Stimulated activated CD4-positive, alpha-beta T cell treated with anti-CD3 and anti-CD28 coated beads, Interleukin-1b, Interleukin-23, amount 100 ng/mL, for 1 hour (primary cell): ENCODE measurements at places on chromosomes 7 and 10.

GRCh38 chr10:76089556-76090180 is 658.2 kb downstream of the LRMDA start:
- DNase-seq: no peak

DNA sequence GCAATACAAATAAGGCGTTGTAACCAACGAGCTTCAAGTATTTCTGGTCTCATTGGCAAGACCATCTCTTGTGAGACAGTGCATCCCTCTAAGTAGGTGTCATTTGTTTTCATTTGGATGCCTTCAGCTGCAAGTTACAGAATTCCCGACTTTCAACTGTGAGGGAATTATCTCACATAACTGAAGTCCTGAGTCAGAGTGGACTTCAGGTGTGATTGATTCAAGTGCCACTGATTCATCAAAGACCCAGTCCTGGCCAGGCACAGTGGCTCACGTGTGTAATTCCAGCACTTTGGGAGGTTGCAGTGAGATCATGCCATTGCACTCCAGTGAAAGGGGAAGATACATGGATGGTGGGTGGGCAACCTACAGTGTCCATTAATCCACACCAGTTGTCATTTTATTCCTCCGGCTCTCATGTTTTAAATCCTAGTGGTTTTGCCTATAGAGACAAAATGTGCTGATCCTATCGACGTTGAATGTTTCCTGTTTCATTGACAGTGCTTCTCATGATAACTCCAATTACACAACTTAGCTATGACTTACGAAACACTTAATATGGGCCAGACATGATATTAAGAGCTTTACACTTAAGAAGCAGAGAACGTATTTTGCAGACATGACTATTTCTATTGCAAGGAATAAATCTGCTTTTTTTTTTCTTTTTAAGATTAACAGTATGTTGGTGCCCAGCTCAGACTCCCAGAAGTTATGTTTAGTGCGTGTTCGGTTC is 268.0 kb downstream of the FRMD4A start:
- DNase-seq: no peak

GRCh38 chr10:46540412-46541016 is 15.9 kb downstream of the GPRIN2 start:
- DNase-seq: no peak

DNA sequence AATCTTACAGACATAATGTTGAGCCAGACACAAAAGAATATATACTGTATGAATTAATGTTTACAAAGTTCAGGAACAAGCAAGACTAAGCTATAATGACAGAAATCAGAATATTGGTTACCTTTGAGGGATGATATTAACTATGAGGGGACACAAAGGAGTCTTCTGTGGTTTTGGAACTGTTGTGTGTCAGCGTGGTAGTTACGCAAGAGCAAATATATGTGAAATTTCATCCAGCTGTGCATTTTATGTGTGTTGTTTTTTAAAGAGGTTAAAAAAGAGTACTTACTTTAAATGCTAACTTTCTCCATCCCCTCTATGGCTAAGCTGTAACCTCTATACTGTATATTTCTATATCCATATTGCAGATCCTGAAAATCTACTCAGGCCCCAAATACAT is 14.9 kb downstream of the SLC25A28 start:
- DNase-seq: no peak

DNA sequence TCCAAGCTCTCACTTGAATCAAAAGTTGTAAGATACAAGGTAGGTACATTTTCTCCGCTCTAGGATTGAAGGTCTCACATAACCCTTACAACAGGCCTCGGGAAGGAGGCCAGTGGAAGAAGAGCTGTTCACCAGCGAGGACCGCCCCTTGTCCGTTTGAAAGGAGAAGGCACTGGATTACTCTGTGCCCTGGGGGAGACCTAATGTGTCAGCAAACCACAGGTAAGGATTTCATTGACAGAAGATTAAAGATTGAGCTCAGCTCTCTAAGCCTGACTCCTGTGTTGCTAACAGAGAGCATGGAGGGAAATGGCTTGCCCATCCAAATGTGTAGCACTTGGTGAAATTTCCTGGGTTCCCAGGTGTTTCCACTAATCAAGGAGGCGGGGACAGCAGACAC is 81.2 kb downstream of the SLC16A9 start:
- DNase-seq: no peak

DNA sequence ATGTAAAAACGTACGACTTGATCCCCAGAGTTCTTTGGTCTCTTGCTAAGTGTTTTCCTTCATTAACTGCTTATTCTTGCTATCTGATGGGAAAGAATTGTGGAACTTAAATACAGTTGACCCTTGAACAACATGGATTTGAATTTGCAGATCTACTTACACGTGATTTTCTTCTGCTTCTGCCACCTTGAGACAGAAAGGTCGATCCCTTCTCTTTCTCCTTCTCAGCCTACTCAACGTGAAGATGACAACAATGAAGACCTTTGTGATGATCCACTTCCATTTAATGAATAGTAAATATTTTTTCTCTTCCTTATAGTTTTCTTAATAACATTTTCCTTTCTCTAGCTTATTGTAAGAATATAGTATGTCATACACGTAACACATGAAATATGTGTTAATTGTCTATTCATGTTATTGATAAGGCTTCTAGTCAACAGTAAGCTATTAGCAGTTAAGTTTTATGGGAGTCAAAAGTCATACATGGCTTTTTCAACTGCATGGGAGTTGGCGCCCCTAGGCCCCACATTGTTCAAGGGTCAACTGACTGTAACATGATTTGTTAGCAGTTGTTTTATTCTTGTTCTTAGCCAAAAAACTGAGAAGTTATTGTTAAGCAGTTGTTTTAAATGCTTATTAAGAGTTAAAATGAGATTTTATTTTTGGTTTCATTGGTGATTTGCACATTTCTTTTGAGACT is 11.2 kb downstream of the MKLN1 start:
- DNase-seq: no peak

- no peak for DNase-seq
Observed at GRCh38 chr7:57328457-57328856, 121.5 kb upstream of the ZNF716 start.

DNA sequence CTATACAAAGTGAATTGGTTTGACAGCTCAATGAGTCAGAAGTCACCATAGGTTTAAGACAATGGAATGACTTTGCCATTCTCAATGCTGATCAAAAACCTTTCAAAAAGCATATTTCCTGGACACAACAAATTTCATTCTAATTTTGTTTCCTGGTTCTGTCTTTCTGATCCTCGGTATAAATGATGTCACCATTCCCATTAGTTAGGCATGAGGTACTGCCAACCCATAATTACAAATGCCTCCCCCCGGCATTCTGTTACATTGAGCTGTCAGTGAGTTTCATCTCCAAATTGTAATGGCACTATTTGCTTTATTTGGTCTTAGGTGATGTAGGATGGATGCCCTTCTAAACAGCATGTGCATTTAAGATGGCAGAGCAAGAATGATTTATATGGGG is 81.7 kb upstream of the NFE2L3 start:
- no peak for DNase-seq

DNA sequence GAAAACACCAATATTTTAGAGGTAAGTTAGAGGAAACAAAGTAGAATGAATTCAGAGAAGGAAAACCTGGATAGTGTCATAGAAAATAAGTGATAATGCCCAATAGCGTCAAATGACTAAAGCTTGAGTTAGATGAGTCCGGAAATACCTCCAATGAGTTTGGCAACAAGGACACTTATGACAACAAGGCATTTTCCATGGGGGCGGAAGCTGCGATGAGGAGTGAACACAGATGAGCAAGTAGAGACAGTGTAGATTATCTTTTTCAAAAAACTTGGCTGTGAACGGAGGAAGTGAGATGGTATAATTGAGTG is 383 bp upstream of the R3HCC1L start:
- no peak for DNase-seq

DNA sequence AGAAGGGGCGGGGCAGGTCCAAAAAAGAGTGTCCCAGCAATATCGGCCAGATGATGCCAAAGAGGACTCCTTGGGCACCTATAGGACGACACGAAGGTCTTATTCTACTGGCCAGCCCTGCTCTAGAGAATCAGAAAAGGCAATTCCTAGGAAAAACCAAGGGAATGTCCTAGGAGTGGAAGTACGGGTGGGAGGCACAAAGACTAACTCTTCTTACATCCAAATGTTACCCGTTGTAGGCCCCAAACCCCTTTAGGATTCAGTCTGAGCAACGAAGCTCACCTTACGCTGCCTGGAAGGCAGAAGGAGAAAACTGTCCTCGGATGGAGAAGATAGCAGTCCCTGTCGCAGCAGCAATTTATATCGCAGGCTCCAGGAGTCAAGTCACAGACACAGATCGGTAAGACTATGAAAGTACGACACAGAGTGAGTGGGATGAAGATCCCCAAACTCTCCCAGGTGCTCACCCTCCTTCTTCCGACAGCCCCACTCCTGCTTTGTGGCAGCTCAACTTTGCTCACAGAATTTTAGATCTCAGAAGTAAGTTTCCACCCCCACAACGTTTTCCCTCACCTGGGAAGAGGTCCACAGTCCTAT is 558 bp downstream of the TCTN3 start:
- DNase-seq: no peak

DNA sequence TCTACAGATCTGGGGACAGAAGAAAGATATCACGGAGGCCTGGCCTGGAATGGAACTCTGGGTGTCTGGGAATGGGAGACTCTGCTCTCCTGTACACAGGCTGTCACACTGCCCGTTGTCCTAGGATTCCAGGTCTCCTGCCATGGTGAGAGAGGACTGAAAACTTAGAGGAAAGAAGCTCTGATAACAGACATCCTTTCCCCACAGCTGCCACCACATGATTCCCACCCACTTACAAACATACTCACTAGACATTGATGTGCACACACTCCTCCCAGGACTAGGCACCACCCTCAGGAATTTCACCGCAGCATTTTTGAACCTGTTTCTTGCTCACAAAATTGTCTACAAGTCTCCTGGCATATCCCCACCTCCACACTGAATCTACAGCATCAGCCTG is 5.7 kb downstream of the ZNF92 start:
- no peak for DNase-seq

- no peak for DNase-seq
Observed at GRCh38 chr7:22116451-22117030, 170.8 kb upstream of the CDCA7L start.

DNA sequence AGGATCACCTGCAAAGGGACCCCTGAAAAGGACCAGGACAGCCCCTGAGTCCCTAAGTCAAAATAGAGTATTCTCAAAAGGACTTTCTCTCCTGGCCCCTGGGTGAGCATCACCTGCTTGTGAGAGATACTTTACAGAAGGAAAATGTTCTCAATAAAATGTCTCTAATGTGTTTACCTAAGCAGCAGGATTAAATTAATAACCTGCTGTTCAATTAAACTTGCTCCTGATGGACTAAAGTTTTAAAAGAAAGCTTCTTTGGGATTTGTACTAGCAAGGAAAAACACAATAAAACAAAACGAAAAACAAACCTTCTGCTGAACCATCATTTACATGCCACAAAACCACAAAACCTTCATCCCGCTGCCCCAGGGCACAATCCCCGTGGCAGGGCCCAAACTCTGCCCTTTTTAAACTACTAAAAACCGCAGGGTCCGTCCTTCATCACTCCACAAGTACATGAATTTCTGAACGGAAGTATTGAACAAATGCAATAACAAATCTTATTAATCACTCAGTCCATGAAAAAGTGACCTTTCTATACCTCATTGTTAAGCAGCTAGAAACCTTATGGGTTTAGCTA is 197.7 kb downstream of the TCERG1L start:
- DNase-seq: no peak

GRCh38 chr10:34113504-34114225 is 701.4 kb downstream of the PARD3 start:
- no peak for DNase-seq

- no peak for DNase-seq
Observed at GRCh38 chr7:157464971-157465886, 128.4 kb downstream of the DNAJB6 start.

- DNase-seq: no peak
Observed at GRCh38 chr10:5440206-5440605, 27.8 kb downstream of the NET1 start.

- no peak for DNase-seq
Observed at GRCh38 chr10:77842652-77843212, 83.8 kb downstream of the DLG5 start.

GRCh38 chr7:41696323-41696916 is 6.5 kb downstream of the INHBA start:
- DNase-seq: no peak

DNA sequence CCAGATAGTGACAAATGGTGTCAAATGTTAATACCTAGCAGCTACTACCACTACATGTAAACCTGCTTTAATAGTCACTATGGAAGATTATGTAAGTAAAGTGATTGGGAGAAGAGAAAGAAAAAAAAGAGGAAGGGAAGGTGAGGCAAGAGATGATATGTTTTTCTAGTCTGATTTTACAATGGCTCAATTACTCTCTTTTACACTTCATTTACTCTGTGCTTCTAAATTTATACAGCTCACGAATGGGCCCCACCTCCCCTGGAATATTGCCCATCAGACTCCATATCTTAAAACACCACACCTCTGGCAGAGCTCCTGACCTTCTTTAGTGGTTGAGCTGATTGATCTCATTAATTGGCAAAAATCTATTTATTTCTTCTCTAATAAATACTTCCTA is 28.0 kb upstream of the IKZF1 start:
- DNase-seq: no peak

DNA sequence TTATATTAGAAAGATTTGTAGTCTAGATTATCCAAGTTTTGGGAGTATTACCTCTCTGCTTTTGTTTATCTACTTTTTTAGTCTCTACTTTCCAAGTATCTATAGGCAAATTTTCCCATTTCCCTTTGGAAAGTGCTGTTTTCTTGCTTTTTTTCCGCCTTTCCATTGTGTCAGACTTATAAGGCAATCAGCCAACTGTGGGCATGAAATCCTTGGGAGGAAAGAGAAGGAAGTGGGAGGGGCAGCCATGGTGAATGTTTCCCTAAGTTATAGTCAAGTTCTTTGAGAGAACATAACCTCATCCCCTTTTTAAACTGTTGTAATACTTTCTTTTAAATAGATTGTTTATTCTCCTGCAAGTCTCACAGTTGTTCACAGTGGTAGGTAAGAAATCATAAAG is 52.6 kb downstream of the PTEN start:
- no peak for DNase-seq

DNA sequence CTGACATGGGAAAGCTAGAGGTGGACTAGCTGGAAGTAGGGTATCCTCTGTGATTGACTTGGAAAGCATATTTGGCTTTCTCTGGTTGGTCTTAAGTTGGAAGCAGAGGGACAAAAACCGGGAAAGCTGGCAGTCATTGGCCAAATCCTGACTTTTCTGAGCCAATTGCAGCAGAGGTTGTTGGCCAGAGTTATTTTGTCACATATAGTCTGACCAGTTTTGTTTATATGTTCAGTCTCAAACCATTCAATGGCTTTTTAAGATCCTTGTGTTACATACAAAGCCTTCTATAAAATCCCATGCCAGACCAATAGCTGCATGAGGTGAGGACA is 6.3 kb downstream of the CFAP69 start:
- DNase-seq: no peak

- no peak for DNase-seq
Observed at GRCh38 chr10:5800782-5801181, 12.5 kb downstream of the GDI2 start.

DNA sequence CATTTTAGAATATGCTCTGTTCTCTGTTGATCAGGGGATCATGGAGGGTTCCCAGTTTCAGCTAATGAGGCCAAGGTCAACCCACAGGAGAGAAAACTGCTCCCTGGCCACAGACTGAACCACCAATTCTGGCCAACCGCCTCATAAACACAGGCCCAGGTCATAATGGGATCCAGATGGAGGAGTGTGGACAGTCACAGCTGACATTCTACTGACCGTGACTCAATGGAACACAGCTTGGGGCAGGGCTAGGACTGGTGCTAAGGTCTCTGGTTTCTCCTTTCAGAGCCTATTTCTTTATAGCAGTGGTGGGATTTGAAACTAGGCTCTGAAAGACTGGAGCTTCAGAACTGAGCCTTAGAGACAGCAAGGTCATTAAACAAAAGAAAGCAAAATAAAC is 68.3 kb downstream of the HIPK2 start:
- no peak for DNase-seq
